ENCODE measurements at places on chromosomes 1 and 21. TPM values are rescaled to one million over a fixed set of nuclear protein-coding genes. Genes with fewer than 3 reads are reported as not detected.
A peak's percentile ranks its signal among the peaks of the same experiment; 100 is the strongest.

CRP gene
- total RNA-seq = not detected

- no peak for DNase-seq
These were observed 63.6 kb upstream of the TNFSF18 start for GRCh38 chr1:173114346-173114745.

- no peak for DNase-seq
These were observed 155.8 kb downstream of the RYR2 start for GRCh38 chr1:237197470-237198425.

- DNase-seq = no peak
These were observed 129.0 kb downstream of the NPHP4 start for GRCh38 chr1:5863238-5863637.

SELENBP1 gene
- not detected for total RNA-seq

GUCA2A gene
- total RNA-seq = not detected

GRCh38 chr1:218804014-218804785 lies 369.5 kb upstream of the LYPLAL1 start:
- no peak for DNase-seq

ZNF648 gene
- not detected for total RNA-seq

RIPPLY3 gene
- total RNA-seq = not detected

DNA sequence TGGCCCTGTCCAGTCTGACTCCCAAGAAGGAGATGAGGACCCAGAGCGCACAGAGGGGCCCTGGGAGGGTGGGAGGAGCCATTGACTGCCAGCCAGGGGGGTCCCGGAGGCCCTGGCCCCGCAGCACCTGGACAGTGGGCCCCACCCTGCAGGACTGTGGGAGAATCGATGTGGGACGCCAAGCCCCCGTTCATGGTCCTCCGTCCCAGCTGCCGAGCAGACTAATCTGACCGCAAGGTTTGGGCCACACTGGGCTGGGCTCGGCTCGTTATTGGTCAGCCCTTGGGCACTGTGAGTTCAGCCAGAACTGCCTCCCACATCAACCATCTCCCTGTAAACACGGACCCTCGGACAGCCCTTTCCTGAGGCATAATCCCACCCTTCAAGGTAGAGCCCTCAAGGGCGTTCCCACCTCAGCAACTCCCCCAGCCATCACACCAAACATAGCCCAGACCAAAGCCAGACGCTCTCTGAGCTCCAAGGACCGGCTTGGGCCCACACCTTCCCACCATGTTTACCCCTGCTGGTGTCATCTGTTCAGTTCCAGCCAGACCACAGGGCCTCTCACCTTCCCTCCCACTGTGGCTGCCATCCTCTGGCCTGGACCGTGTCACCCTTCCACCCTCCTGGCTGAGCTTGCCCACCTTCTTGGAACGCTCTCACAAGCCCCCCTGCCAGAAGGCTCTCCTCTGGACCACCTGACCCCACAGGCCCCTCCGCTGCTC lies 16.2 kb upstream of the POFUT2 start:
- DNase-seq = peak; percentile 24

DNA sequence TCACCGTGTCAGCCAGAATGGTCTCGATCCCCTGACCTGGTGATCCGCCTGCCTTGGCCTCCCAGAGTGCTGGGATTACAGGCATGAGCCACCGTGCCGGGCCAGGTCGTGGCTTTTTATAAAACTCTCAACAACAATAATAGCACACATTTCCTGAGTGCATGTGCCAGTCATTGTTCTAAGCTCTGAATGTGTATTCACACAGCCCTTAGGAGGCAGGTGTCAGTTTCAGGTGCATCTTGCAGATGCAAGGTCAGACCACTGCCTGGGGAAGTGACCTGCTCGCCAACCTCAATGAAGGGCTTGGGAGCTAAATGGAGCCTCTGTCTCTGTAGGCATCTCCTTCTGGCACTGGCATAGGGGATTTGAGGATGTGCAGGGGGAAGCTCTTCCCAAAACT lies 1.6 kb upstream of the LEFTY2 start:
- no peak for DNase-seq

DNA sequence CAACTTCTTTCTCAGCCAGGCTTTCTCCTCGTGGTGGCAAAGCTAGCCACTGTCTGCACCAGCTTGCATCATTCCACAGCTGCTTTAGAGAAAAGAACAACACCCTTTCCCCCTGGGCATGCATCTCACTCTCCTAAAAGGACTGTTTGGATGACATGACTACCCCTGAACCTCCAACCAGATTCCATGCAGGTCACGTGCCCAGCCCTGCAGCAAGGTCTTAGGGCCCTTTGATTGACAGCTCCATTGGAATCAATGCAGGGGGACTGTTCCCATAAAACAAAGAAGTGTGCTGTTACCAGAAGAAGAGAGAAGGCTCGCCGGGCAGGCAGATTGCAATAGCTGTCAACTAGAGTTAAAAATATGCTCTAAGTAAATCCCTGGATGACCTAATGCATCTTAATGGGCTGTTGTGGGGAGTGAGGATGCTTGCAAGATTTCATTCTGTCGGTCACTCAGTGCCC lies 24.4 kb downstream of the KCNA2 start:
- DNase-seq = no peak

GRCh38 chr1:56061824-56062223 lies 517.5 kb downstream of the PLPP3 start:
- DNase-seq = no peak

DNA sequence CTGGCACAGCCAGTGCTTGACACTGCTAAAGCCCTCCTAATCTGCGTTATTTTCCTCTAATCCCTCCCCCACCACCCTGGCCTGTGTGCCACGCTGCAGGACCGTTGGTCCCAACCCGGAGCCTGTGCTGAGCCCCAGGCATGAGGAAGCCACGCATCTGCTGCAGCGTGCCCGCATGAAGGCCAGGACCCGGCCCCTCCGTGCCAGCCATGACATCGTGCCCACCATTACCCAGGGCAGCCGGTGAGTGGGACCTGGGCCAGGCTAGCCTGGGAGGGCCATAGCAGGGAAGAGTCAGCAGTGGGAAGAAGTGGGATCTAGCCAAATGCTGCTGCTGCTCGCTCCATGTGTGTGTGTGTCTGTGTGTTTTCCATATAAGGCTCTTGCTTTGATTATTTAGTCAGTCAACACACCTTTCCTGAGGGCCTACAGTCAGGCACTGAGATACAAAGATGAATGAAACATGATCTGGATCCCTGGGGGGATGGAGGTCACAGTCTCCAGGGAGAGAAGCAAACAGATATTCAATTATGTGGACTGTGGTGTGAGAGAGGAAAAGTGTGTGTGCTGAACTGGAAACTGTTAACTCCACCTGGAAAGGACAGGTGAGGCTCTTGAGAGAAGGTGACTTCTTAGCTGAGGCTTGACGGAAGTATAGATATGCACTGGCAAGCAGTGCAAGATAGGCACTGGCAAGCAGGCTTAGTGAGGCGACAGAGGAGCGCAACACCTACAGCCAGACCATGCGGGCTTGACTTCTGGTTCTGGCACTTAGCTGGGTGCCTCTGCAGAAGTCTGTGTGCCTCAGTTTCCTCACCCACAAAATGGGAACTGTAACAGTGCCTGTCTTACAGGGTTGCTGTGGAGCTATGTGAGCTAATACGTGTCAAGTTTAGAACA lies 15.9 kb downstream of the KIAA1614 start:
- DNase-seq = no peak

CCDC185 gene
- not detected for total RNA-seq

- no peak for DNase-seq
These were observed 56.3 kb downstream of the ZP4 start for GRCh38 chr1:237834461-237834860.

- peak; percentile 83 for DNase-seq
These were observed at the start of gene PFKL for GRCh38 chr21:44299458-44300261. Gene PFKL, plus strand, starts transcription at chr21:44300053. Its CDS starts 53 bp downstream, at chr21:44300106.

EPHA2 gene
- total RNA-seq = not detected

- no peak for DNase-seq
These were observed 25.5 kb upstream of the IL10 start for GRCh38 chr1:206797534-206798383.

DNA sequence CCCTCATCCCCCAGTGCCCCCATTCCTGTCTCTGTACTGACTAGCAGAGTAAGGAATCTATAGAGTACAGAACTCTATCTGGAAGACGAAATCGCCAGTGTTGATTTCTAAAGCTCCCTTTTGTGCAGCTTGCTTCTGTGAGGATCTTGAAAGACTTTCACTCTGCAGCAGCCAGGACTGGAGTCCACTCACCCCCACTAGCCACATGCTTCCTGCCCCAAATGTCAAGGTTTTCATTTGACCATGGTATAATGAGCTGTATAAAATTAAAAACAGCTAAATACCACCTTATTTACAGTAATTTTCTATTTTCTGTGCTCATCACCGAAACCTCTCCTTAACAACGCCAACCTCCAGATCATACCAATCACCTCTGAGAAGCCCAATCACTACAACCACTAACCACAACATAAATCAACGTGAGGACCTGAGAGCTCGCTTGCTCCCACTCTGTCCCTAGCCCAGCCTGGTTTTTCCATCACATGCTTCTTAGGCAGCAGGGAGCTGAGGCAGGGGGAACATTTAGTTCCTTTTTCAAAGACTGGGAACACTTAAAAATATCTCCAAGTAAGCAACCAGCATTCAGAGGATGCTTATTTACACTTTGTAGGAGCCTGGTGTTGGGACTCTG lies 56.1 kb upstream of the IRF2BP2 start:
- DNase-seq = no peak

DNA sequence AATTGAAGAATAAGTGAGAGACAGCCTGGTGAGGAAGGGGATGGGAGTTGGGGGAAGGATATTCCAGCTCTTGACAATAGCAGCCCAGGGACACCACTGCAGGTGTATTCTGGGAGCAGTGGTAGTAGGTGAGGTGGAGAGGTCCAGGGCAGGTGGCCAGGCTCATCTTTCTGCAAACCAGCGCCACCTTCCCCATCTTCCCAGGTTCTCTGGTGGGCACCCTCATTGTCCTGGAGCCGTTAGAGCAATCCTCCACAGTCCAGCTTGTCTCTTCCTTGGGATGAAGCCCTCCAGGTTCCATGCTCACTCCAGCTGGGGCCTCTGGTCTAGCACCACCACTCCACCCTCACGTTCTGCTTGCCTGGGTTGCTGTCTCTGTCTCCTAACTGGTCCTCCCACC lies 97.0 kb downstream of the IER5 start:
- no peak for DNase-seq

- no peak for DNase-seq
These were observed 23.9 kb downstream of the CAPN8 start for GRCh38 chr1:223641523-223642039.

SLFNL1 gene
- 0.60 TPM for total RNA-seq

DNA sequence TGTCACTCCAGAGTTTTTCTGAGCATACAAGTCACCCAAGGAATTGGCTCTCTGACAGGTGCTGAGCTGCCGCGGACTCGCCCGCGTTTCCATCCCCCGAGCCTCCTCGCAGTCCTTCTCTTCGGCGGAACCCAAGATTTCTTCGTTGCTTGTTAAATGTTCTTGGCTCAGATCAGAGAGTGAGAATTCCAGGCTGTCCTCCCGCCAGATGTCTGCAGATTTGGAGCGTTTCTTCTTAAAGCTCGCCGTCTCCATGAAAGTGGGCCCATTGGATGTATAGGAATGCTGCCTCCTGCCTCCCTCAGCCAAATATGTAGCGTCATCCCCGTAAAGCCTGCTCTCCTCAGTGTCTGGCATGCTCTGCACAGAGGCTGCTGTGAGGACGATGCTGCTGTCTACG lies 77.8 kb downstream of the TIAM1 start:
- no peak for DNase-seq

GRCh38 chr1:19315378-19316198 lies 3.5 kb downstream of the SLC66A1 start:
- no peak for DNase-seq

MYCL gene
- 0.34 TPM for total RNA-seq

TRNAU1AP gene
- total RNA-seq = 58.9 TPM

FCRLB gene
- 0.97 TPM for total RNA-seq

IGFN1 gene
- not detected for total RNA-seq

INKA2 gene
- 1.6 TPM for total RNA-seq

LENEP gene
- 1.1 TPM for total RNA-seq

FAM151A gene
- total RNA-seq = not detected

GRCh38 chr1:62833529-62833928 lies 49.6 kb downstream of the ATG4C start:
- DNase-seq = no peak

DNA sequence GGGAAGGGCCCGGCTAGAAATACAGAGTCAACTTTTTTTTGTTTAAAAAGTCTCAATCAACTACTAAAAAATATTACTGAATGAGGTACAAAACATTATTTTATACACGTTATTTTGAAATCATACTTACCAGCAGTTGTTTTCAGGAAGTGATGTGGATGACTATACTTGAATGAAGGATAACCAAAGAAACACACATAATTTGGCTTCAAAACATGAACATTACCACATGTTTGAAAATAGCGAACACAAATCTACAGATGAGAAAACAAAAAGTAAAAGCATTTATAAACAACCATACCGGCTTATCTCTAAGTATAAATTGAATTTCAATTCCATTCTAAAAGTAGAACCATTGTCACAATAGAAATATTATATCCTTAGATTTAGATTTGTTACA lies 9.0 kb downstream of the DBT start:
- no peak for DNase-seq

ATXN7L2 gene
- 10.4 TPM for total RNA-seq

DNA sequence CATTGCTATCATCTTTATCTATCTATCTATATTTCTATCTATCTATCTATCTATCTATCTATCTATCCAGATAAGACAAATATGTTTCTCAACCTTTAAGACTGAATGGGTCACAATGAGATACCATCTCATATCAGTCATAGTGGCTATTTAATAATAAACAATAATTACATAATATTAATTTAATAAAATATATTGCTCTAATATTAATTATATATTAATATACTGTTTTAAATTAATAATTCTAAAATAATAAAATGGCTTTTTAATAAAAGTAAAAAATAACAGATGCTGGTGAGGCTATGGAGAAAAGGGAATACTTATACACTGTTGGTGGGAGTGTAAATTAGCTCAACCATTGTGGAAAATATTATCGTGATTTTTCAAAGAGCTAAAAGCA lies 13.0 kb upstream of the PLPPR4 start:
- DNase-seq = no peak

DNA sequence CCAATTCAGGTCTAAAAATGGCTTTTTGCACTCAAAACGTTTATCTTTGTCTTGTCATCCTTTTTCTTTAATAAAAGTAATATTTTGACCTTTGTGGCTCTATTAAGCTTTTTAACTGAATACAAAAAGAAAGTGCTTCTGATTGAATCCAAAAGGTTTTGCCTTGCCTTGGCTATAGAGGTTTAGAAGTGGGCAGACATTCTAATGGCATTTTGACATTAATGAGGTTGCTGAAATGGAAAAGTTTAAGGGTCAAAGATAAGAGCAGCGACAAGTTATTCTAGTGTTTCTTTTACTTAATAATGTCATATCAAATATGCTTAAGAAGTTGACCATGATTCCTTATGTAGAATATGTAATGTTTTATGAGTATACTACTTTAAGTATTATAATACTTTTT lies 120.2 kb downstream of the ADGRL2 start:
- no peak for DNase-seq

DNA sequence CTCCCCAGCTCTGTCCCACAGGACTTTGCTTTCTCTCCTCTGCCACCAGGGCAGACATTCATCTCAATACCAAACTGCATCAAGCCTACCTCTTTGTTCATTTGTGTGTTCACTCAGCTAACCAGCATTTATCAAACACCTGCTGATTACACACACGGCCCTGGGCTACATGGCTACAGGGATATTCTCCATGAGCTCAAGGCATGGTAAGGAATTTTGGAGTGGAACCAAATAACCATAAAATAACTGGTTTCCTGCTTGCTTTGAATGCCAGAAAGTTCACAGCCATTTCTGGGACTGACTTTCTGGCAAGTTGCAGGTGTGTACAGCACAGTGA lies 54.6 kb downstream of the LDLRAD2 start:
- DNase-seq = no peak

GRCh38 chr1:34885405-34886247 lies 26.1 kb upstream of the SMIM12 start:
- peak; percentile 71 for DNase-seq

All from activated naive CD8-positive, alpha-beta T cell treated with anti-CD3 and anti-CD28 coated beads, Interleukin-2, amount 10 ng/mL, durations not matched to agents 7 days and 5 days (primary cell).